Fibroblast of lung (primary cell): ENCODE measurements at places on chromosomes 5 and 9. TPM values are rescaled to one million over a fixed set of nuclear protein-coding genes. Genes with fewer than 3 reads are reported as not detected.
A peak's percentile ranks its signal among the peaks of the same experiment; 100 is the strongest.

DNA sequence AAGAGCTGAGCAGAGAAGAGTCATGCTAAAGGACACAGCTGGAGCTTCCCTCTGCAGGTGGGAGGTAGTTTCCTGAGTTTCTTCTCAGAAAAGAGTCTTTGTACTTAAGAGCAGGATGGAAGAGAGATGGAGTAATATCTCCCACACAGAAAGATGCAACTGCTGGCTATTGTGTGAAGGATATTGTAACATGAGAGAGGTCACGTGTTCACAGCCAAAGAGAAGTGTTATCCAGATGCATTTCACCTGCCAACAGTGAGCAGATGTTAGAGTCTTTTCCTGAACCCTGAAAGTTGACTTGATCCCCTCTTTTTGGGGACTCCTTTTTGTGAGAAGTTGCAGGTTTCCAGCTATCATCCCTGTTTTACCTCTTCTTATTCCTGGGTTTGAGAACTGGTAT lies 14.0 kb upstream of the TRIO start:
- DNase-seq, result no peak

The GZMA gene
- not detected in 2 replicates for total RNA-seq

DNA sequence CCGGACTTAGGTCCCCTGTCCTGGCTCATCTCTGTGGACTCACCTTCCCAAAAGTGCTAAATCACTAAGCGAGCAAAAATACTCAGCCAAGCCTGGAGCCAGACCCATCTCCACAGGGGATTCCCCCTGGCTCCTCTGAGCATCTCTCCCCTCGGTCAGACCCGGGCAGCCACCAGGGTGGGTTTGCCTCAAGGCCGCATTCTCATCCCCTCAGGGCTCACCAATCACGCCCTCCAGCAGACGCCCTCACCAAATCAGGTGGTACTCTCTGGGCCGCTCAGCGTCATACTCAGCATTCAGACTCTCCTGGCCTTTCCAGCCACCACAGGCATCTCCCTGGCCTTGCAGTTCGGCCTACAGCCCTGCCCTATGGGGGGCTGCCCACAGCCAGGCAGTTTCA lies 49.7 kb downstream of the C5orf15 start:
- no peak for DNase-seq

The SPINK1 gene
- total RNA-seq, result not detected in 2 replicates

DNA sequence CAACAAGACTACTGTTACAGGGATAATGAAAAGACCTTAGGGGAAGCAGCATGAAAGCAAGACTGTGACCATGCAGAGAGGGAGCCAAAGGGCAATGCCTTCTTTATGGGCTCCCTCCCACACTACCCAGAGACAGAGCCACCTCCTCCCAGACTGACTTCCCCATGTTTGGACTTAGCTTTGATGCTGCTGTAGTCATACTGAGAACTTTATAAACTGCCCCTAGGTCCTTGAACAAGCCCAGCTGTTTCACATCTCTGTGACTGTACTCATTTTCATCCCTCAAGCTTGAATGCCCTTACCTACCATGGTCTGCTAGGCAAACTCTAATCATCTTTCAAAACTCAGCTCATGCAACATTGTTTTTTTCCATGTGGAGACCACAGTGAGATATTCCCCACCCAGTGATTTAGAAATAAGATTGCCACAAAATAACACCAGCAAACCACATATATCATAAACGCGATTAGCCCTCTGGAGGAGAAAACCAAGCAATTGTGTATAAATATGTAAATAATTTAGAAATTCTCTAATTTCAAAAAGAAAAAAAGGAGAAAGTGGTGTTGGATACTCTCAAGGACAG lies 23.4 kb upstream of the FAM169A start:
- DNase-seq, result no peak

DNA sequence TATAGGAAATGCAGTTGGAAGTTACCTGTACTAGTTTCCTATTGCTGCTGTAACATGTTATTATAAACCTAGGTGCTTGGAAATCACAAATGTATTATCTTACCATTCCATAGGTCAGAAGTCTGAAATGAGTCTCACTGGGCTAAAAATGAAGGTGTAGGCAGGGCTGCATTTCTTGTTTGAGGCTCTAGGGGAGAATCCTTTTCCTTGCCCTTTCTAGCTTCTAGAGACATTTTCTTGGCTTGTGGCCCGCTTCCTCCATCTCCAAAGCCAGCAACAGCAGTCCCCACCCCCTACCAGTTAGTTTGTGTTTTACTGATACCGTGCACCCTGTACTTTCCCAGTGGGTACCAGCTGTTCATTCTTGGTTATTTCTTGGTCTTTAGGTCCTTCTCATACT lies 153.3 kb downstream of the SLF1 start:
- no peak for DNase-seq

- DNase-seq, result no peak
These were observed 647 bp upstream of the MEGF9 start for GRCh38 chr9:120714846-120715388.

The SEC16A gene
- total RNA-seq, result 15.7 and 23.9 TPM in 2 replicates

DNA sequence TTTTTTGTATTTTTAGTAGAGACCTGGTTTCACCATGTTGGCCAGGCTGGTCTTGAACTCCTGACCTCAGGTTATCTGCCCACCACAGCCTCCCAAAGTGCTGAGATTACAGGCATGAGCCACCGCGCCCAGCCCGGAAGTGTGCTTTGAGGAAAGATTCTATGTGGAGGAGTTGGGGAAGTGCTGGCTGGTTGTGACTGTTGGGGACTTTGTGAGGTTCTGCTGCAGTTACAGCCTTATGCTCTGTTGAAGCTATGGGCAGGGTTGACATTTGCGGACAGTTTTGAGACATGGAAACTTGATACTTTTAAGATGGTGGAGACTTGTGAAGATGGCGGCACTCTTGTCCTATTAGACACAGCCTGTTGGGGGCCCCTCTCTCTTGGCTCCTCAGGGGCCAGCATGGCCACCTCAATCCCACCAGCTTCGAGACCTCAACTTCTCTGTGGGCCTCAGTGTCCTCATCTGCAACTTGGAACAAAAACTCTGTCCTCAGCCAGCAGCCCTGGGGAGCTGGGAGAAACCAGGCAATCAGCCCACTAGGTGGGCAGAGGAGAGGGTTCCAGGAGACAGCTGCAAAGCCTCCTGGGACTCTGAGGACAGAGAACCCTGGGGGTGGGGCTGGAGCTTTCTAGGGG lies 24.9 kb downstream of the C9orf50 start:
- DNase-seq, result no peak

DNA sequence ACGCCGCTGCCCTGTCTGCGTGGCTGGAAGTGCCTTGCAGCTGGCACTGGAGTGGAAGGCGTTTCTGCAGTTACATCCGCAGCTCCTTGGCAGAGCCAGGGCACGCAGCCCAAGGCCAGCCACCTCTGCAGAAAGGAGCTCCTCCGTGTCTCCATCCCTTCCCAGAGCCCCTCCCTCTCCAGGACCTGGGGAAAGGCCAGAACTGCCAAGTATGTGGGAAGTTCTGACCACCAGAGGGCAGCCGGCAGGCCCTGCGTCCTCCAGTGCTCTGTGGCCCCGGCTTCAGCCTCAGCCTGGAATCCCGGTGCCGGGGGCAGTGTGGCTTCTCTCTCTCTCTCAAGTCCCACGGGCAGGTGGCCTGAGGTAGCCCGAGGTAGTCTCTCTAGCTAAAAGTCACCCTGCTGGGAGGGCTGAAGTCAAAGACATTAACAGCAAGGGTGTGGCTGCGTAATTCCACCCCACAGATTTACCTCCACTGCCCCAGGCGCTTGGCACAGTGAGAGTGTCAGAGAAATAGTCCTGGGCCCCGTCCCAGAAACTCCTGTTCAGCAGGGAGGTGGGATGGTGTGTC lies 101.7 kb upstream of the FCN2 start:
- peak; percentile 73 for DNase-seq

The EHMT1 gene
- total RNA-seq, result 34.4 and 48.6 TPM in 2 replicates
